ENCODE measurements at places on chromosomes 1 and 21.

GRCh38 chr1:197486946-197487345 lies 218.9 kb downstream of the CRB1 start:
- DNase-seq, result no peak

DNA sequence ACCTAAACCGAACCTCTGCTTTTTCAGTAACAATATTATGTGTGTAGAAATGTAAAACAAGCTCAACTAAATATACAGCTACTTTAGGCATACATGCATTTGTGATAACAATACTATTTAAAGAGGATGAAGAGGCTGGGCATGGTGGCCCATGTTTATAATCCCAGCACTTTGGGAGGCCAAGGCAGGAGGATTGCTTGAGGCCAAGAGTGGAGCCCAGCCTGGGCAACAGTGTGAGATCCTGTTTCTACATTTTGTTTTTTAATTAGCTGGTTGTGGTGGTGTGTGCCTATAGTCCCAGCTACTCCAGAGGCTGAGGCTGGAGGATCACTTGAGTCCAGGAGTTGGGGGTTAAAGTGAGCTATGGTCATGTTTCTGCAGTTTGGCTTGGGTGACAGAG lies 73.6 kb upstream of the LYPLAL1 start:
- DNase-seq, result no peak

GRCh38 chr1:9161963-9162362 lies 33.1 kb upstream of the GPR157 start:
- no peak for DNase-seq

- DNase-seq, result no peak
Observed at GRCh38 chr1:85325920-85326319, 49.5 kb upstream of the BCL10 start.

DNA sequence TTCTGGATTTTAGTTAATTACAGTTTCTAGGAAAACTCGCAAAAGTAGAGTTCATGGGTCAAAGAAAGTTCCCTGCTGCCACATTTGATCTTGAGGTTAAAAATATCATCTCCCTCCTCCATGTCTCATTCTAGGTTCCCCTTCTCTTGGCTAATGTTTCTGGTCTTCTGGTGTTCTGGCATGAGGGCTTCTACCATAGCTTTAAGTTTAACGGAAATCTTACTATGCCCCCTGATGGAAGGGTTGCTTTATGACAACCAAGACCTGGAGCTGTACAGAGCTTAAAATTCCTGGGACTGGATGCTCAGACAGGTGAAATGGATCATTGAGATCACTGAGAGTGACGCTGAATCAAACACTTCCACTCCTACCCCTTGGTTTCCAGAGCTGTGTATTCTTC lies 1881.7 kb downstream of the MRPL39 start:
- no peak for DNase-seq

DNA sequence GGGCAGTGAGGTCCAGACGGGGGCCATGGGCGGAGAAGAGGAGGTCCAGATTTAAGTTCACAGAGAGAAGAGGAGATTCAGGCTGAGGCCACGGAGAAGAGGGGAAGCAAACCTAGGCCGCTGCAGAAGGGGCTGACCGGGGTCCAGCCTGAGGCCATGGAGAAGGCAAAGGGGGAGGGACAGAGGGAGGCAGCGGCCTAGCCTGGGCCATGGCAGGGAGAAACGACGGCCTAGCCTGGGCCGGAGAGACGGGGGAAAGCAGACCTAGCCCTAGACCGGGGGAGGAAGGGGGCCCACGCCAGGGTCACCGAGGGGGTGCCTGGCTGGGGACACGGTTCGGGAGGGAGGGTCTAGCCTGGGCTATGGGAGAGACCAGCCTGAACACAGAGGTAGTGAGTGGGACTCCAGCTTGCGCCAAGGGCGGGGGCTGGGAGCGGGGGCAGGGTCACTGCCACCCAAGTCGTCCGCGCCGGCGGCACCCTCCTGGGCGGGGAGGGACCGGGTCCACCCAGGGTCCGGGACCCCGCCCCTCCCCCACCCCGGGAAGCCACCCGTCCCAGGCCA lies 459 bp downstream of the CAPZB start:
- DNase-seq, result peak; percentile 10

DNA sequence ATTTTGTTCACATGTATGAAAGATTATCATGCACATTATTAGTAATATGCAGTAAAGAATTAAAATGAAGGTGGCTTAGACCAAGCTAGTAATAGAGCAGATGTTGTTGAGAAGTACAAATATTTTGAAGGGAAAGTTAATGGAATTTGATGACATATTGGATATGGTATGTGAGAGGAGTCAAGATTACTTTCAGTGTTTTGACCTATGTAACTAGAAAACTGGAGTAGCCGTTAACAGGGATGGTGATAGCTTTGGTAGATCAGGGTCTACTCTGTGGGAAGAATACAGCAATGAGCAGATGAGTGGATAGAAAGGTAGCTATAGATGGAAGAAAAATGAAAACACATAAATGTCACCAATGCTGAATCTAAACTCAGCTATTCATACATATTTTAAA lies 163.2 kb upstream of the LRRC7 start:
- DNase-seq, result no peak

DNA sequence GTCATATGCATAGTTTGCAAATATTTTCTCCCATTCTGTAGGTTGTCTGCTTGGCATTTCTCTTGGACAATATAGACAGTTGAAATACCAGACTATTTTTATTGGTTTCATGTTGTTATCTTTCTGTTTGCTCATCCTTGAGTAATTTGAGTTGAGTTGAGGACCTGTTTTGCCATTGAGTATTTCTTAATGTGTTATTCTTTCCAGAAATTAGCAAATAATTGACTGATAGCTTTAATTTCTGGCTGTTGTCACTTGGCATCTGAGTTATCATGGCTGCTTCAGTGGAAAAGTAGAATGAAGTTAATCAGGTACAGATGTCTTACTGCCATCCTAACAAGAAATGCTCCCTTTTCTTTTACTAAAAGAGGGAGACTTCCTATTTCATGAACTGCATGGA lies 264.8 kb upstream of the DUSP10 start:
- no peak for DNase-seq

GRCh38 chr21:34908419-34909055 lies 140.6 kb downstream of the RUNX1 start:
- peak; percentile 55 for DNase-seq
